Muscle of back (tissue), 13 donors: ENCODE measurements at places on chromosomes 13 and 19.

GRCh38 chr13:88565566-88565965, 894.4 kb downstream of the SLITRK5 start:
- DNase-seq = no peak

DNA sequence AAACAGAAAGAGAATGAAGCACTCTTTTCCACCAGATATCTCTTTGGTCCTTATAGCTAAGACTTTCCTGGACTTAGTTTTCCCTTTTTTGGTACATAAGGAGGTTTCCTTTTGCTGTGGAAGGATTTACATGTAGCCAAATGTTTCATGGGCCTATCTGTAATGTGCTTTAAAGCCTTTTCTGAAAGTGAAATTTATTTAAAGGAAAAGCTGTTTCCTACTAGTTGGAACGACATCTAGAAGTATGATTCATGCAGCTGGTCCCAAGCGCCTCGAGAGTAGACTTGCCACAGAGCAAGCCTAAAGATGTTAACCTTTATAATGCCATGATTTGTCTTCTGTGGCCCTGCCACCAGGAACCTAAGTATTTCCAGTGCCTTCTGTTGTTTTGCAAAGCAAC, 390.3 kb downstream of the DLEU7 start:
- no peak for DNase-seq

DNA sequence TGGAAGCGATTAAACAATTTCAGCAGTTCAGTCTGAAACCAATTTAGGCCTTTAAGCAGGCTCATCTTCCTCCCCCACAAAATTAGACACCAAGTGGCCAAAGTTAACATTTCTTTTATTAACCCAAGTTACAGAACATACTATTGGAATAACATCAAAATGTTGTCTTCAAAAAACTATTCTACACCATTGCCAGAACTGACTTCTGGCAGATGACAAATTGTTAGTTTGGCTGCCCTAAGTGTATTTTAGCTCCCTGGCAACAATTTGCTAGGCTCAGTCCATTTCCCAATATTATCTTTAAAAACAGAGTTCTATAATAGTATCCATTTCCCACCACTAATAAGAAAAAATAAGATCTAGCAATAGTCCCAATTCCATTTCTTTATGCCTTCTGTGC, 107.8 kb downstream of the SGCG start:
- peak; percentile 67 for DNase-seq

- DNase-seq = no peak
Observed at GRCh38 chr13:98877936-98878335, 99.9 kb downstream of the DOCK9 start.

DNA sequence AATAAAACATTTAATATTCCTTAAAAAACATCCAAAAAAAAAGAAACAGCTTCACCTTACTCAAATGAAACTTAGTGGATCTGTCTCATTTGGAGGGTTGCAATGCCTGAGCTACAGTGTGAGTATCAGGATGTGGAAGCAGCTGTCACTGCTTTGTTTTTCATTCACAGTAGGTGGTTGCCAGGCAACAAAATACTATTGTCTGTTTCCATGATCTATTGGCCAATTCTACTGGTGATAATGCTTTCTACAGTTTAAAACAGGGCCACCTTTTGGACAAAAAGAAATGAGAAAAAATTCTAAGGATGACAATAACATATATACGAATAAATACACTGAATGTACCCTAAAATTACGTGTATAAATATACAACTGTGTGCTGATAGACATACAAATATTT, 3.0 kb downstream of the ENOX1 start:
- DNase-seq = peak; percentile 81

GRCh38 chr19:31214997-31215396, 134.2 kb downstream of the TSHZ3 start:
- DNase-seq = no peak

DNA sequence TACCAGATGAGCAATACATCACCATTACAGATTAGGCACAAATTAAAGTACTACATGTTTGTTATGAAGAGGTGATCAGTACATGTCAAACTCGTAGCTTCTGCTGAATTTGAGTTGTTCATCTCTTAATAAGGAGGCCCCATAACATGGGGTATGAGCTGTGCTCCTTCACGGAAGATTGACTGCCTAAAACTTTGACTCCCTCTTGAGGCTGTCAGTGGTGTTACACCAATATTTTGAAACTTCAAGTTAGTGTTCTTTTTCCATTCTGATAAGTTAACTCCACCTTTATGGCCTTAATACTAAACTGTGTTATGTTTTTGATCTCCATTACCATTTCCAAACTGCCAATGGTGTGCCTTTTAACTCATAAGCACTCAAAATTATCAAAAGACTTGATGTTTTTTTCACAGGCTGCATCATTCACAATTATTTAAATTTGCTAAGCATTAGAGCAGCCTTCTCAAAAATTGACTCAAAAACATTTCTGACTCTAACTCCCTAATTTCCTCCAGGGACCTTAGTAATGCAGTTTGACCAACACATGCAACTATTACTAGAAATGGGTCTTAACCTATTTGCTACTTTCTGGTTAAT, 1591.5 kb downstream of the PCDH9 start:
- no peak for DNase-seq

- DNase-seq = peak; percentile 86
Observed at GRCh38 chr19:56838024-56838908, 2.3 kb downstream of the PEG3 start.
